HepG2 (cell line): ENCODE measurements at places on chromosomes 12 and 14. TPM values are rescaled to one million over a fixed set of nuclear protein-coding genes. Genes with fewer than 3 reads are reported as not detected.
A peak's percentile ranks its signal among the peaks of the same experiment; 100 is the strongest.

The CCDC177 gene
- not detected in 2 replicates for total RNA-seq

The TMEM229B gene
- total RNA-seq = 0.93 and 1.1 TPM in 2 replicates

The P2RX7 gene
- total RNA-seq = 0.13 TPM in 1 of 2 replicates, not detected in the other

GRCh38 chr14:81435391-81436295 is 35.5 kb upstream of the STON2 start:
- no peaks in the 10 kb centered on the region; the same call in 2 of the 3 replicates for H3K27me3 ChIP-seq
- H3K27ac ChIP-seq = peak overlapping the region; percentile 56

DNA sequence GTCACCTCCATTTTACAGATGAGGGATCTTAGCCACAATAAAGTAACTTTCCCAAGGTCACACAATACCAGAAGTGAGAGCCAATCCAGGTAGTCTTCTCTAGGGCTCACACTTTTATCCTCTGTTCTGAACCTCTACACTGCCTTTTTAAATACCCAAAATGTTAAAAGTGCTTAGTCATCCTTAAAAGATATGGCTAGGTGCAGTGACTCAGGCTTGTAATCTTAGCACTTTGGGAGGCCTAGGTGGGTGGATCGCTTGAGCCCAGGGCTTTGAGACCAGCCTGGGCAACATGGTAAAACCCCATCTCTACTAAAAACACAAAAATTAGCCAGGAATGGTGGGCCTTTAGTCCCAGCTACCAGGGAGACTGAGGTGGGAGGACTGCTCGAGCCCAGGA is 104.1 kb upstream of the PPP4R3A start:
- no peaks in the 10 kb centered on the region for H3K4me1 ChIP-seq
- no peak for DNase-seq
- no peaks in the 10 kb centered on the region for H3K36me3 ChIP-seq
- H3K4me3 ChIP-seq = no peak overlapping the region

DNA sequence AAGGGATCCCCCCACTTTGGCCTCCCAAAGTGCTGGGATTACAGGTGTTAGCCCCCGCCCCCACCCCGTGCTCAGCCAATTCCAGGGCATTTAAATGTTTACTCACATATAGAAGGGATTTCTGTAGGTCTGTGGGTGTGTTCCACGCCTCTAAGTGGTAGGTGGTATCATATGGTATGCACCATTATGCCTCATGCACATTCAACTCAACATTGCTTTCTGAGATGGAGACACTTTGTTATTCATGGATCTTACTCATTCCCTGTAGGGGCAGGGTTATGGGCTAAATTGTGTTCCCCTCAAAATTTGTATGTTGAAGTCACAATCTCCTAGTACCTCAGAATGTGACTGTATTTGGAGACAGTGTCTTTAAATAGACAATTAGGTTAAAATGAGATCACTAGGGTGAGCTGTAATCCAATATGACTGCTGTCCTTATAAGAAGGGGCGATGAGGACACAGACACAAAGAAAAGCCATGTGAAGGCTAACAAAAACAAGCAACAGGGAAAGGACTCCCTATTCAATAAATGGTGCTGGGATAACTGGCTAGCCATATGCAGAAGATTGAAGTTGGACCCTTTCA is 200.6 kb downstream of the EFCAB11 start:
- no peak overlapping the region for H3K4me3 ChIP-seq
- no peak overlapping the region for H3K27ac ChIP-seq
- no peaks in the 10 kb centered on the region for H3K36me3 ChIP-seq
- no peak for DNase-seq

DNA sequence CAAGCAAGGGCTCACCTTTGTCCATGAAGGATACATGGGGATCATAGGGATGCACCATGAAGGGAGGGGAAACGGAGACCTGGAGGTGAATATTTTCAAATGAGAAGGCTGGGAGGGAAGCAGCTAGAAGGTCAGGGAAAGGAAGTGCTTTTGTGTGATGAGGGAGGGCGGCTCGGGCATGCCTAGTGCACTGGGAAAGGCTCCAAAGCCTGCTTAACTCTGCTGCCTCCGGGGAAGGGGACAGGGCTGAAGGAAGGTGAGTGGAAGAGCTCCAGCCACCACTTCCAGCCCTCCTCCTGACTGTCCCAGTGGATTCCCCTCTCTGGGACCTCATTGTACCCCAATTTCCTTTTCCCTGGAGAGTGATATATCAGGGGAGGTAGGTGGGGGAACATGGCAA is 149.4 kb upstream of the PRMT8 start:
- peaks cover 43% of the 10 kb centered on the region; the same call in 2 of the 3 replicates for H3K27me3 ChIP-seq
- peaks cover 18% of the 10 kb centered on the region for H3K4me1 ChIP-seq
- no peak overlapping the region for H3K27ac ChIP-seq
- H3K4me3 ChIP-seq = no peak overlapping the region

DNA sequence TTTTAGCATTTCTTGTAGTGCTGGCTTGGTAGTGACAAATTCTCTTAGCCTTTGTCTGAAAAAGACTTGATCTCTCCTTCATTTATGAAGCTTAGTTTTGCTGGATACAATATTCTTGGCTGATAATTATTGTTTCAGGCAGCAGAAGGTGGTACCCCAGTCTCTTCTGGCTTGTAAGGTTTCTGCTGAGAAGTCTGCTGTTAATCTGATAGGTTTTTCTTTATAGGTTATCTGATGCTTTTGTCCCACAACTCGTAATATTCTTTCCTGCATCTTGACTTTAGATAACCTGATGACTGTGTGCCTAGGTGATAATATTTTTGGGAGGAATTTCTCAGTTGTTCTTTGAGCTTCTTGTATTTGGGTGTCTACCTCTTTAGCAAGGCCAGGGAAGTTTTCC is 41.2 kb downstream of the AEBP2 start:
- H3K4me3 ChIP-seq = no peak overlapping the region
- H3K27me3 ChIP-seq = no peaks in the 10 kb centered on the region
- H3K4me1 ChIP-seq = peaks cover 11% of the 10 kb centered on the region
- no peak overlapping the region for H3K27ac ChIP-seq

DNA sequence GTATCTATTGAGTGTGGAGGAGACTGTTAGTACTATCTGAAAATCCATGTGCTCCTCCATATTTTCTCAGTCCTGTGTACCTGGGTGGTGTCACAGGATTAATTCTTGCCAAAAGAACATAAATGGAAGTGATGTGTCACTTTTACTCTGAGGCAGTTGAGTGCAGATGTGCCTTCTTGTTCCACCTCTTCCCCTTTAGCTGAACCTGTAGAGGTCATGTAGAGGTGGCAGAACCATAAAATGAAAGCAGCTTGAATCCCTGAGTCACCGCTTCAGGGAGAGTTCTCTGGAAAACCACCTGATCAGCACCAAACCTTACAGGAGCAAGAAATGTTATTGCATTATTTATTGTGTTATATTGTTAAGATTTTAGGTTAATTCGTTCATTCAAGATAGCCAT is 14.7 kb upstream of the SLC25A3 start:
- H3K27me3 ChIP-seq = no peaks in the 10 kb centered on the region
- no peak overlapping the region for H3K27ac ChIP-seq
- no peak overlapping the region for H3K4me3 ChIP-seq

- no peak overlapping the region for H3K27ac ChIP-seq
- no peaks in the 10 kb centered on the region for H3K27me3 ChIP-seq
- no peak overlapping the region for H3K4me3 ChIP-seq
- no peak for DNase-seq
Observed at GRCh38 chr14:73977896-73978295, 27.8 kb downstream of the COQ6 start.

DNA sequence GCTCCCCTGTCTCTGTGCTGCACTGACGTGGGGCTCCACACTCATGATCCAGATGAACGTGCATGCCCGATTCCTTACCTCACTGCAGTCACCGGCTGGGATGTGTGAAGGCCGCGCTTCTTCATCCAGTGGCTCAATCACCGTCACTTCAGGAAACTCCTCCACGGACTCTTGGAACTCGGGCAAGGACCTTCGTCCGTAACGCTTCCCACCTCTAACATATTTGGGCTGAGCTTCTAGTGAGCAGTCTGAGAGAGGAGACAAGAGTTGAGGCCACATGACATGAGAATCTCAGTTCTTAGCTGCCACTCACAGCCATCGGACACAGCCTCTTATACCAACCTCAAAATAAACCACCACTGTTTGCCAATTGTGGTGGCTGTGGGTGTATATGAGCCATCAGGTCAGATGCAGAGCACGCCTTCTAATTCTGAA is 38.3 kb downstream of the NIN start:
- no peaks in the 10 kb centered on the region for H3K27me3 ChIP-seq
- H3K27ac ChIP-seq = no peak overlapping the region
- H3K4me1 ChIP-seq = no peaks in the 10 kb centered on the region
- no peaks in the 10 kb centered on the region for H3K36me3 ChIP-seq
- no peak for DNase-seq

The GPR137C gene
- 0.51 TPM in 2 replicates for total RNA-seq

GRCh38 chr12:76144245-76144549 is 59.7 kb upstream of the NAP1L1 start:
- no peak overlapping the region for H3K4me3 ChIP-seq
- H3K4me1 ChIP-seq = no peaks in the 10 kb centered on the region
- DNase-seq = no peak
- H3K36me3 ChIP-seq = no peaks in the 10 kb centered on the region
- no peaks in the 10 kb centered on the region; the same call in 1 of the 3 replicates for H3K27me3 ChIP-seq

The CD27 gene
- not detected in 2 replicates for total RNA-seq

- no peak overlapping the region for H3K4me3 ChIP-seq
- no peaks in the 10 kb centered on the region for H3K4me1 ChIP-seq
- no peaks in the 10 kb centered on the region for H3K27me3 ChIP-seq
- no peak for DNase-seq
Observed at GRCh38 chr12:124453419-124454351, 113.7 kb downstream of the NCOR2 start.

- H3K27ac ChIP-seq = peak overlapping the region; percentile 87
- peaks cover 35% of the 10 kb centered on the region for H3K4me1 ChIP-seq
Observed at GRCh38 chr12:68609998-68610369, 715 bp upstream of the RAP1B start.

GRCh38 chr14:23005451-23006187 is 4.3 kb downstream of the C14orf93 start:
- peak overlapping the region; percentile 86 for H3K27ac ChIP-seq
- no peaks in the 10 kb centered on the region for H3K27me3 ChIP-seq
- peaks cover 46% of the 10 kb centered on the region for H3K4me1 ChIP-seq
- H3K4me3 ChIP-seq = peak overlapping the region; percentile 68

- no peak overlapping the region for H3K4me3 ChIP-seq
- no peaks in the 10 kb centered on the region for H3K27me3 ChIP-seq
- H3K36me3 ChIP-seq = peaks cover 2% of the 10 kb centered on the region; the same call in 1 of the 2 replicates
- no peaks in the 10 kb centered on the region for H3K4me1 ChIP-seq
- no peak overlapping the region for H3K27ac ChIP-seq
- DNase-seq = no peak
Observed at GRCh38 chr12:64139021-64139420, 83.1 kb downstream of the KICS2 start.

DNA sequence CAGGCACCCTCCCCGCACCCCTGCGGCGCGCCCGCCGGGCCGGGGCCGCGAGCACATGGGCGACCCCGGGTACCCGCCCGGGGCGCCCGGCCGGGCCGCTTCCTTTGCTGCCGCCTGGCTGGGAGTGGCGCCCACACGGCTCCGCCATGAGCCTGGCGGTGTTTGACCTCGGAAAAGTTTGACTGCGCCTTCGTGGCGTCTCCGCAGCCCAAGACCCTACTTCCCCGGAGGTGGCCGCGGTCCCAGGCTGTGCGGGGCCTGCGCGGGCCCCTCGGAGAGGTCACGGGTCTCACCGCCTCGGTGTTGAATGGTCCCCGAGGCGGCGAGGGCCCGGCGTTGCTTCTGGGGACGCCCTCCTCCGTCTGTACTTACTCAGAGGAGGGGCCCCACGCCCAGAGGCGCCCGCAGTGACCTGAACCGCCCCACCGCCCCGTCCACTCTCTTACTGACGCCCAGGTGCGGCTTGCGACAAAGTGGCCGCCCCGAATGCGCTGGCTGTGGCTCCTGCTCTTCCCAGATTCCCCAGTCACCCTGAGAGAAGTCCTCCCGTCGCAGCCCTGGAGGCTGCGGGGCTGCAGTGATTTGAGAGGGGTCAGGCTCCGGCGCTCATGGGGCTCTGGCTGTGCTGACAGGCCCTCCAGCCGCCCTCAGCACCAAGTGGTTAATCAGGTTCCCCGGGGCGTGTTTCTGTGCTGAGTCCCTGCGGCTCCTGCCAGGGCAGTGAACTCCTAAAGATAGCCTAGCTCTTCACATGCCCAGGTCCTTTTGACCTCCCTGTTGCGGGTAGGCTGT is 5.8 kb downstream of the KMT5A start:
- H3K4me3 ChIP-seq = peak overlapping the region; percentile 53
- peak overlapping the region; percentile 74 for H3K27ac ChIP-seq
- H3K36me3 ChIP-seq = peaks cover 33% of the 10 kb centered on the region
- peaks cover 48% of the 10 kb centered on the region for H3K4me1 ChIP-seq

DNA sequence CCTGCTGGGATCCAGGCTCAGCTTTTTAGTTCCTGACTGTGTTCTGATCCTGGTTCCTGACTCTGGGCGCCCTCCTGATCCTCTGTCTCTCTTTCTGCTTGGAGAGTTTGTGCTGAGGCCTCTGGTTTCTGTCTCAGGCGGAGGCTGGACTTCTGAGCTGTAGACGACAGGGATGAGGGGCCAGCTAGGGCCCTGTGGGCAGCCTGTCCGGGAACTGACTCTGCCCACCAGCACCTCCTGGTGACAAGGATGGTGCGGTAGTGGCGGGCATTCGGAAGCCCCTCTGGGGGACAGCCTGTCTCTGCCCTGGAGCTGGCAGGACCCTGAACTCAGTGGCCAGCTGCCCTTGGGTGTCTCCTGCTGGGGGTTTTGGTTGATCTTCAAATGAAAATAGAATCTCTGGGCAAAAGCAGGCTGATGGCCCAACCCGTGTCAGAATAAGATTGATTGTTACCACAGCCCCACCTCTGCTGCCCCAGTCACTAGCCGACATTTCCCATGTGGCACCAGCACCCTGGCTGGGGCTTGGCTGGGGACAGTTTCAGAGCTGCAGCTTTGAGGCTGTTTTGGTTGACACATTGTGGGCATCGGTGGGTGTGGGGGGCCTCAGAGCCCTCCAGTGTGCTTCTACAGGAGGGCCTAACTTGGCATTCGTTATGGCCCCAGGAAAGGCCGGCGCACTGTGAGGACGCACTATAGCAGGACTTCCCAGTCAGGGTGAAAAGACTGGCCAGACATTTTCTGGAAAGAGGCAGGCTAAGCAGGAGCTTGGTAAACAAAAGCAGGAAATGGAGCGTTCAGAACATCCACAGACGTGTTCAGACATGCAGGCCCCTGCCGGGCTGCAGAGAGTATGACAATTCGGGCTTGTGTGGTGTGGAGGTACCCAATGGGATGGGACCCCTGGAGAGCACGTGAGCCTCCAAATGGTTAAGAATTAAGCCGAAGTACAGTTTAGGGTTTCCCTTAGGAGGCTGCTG is 16.2 kb downstream of the KRT80 start:
- H3K4me3 ChIP-seq = no peak overlapping the region
- no peaks in the 10 kb centered on the region; the same call in 1 of the 2 replicates for H3K27me3 ChIP-seq

- peaks cover 2% of the 10 kb centered on the region for H3K27me3 ChIP-seq
- peak overlapping the region; percentile 79 for H3K27ac ChIP-seq
- DNase-seq = peak; percentile 83
- peaks cover 24% of the 10 kb centered on the region for H3K4me1 ChIP-seq
- H3K4me3 ChIP-seq = peak overlapping the region; percentile 82
- H3K36me3 ChIP-seq = peaks cover 5% of the 10 kb centered on the region; the same call in 2 of the 3 replicates
Observed at GRCh38 chr12:131896080-131896810, 1.8 kb downstream of the ULK1 start.

- no peak overlapping the region for H3K4me3 ChIP-seq
- no peaks in the 10 kb centered on the region for H3K27me3 ChIP-seq
- no peak for DNase-seq
- no peaks in the 10 kb centered on the region for H3K36me3 ChIP-seq
Observed at GRCh38 chr12:67697443-67697842, 48.9 kb downstream of the DYRK2 start.
